ENCODE measurements at places on chromosomes 5 and 9. TPM values are rescaled to one million over a fixed set of nuclear protein-coding genes. Genes with fewer than 3 reads are reported as not detected.

Gene PCSK1
- 0.67 TPM for total RNA-seq

Gene ADGRD2
- total RNA-seq: not detected

Gene F12
- 25.2 TPM for total RNA-seq

Gene ANKRD31
- 0.05 TPM for total RNA-seq

Gene GDNF
- 0.11 TPM for total RNA-seq

Gene GRIA1
- not detected for total RNA-seq

Gene NR6A1
- 1.7 TPM for total RNA-seq

Gene RASA1
- total RNA-seq: 23.9 TPM

Gene CSF1R
- 0.33 TPM for total RNA-seq

Gene WNT8A
- total RNA-seq: not detected

Gene HOMER1
- total RNA-seq: 5.3 TPM

Gene ZNF346
- 10.1 TPM for total RNA-seq

Gene ADAMTS2
- total RNA-seq: 0.09 TPM

Gene ANKRD34B
- total RNA-seq: not detected

Gene TNFSF8
- total RNA-seq: not detected

Gene CYSRT1
- total RNA-seq: 4.0 TPM

Gene DMRT2
- total RNA-seq: not detected

Gene COL23A1
- total RNA-seq: not detected

Gene TAF1L
- not detected for total RNA-seq

Gene UNC5A
- 0.28 TPM for total RNA-seq

Gene RETREG1
- total RNA-seq: 1.4 TPM
